ENCODE measurements at places on chromosomes 7 and 10.

GRCh38 chr7:122887198-122887597 lies 938 bp upstream of the CADPS2 start:
- DNase-seq, result peak; percentile 69

- DNase-seq, result no peak
These were observed 49.4 kb downstream of the FRMPD2 start for GRCh38 chr10:48224979-48225560.

GRCh38 chr10:51052163-51052562 lies 22.1 kb upstream of the PRKG1 start:
- peak; percentile 88 for DNase-seq

GRCh38 chr7:601595-602340 lies 82.1 kb upstream of the PDGFA start:
- peak; percentile 79 for DNase-seq

DNA sequence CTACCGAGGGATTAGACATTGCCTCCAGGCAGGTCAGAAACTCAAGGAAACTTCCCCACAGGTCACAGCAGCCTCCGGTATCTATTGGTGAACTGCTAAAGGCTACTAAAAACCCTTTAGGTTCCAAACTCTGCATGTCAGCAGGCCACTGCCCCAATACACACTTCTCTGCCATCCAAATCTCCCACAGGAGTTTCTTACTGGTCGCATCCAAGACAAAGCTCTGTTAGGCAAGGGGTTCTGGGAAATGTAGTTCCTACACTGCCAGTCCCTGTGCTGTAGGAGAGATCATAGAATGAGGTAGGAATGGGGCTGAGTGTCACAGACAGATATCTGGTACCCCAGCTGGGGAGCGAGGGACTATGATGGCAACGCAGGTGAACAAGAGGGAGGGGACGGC lies 757.0 kb upstream of the C7orf33 start:
- DNase-seq, result no peak

- DNase-seq, result peak; percentile 74
These were observed 23.6 kb upstream of the VPS41 start for GRCh38 chr7:38932509-38933168.

DNA sequence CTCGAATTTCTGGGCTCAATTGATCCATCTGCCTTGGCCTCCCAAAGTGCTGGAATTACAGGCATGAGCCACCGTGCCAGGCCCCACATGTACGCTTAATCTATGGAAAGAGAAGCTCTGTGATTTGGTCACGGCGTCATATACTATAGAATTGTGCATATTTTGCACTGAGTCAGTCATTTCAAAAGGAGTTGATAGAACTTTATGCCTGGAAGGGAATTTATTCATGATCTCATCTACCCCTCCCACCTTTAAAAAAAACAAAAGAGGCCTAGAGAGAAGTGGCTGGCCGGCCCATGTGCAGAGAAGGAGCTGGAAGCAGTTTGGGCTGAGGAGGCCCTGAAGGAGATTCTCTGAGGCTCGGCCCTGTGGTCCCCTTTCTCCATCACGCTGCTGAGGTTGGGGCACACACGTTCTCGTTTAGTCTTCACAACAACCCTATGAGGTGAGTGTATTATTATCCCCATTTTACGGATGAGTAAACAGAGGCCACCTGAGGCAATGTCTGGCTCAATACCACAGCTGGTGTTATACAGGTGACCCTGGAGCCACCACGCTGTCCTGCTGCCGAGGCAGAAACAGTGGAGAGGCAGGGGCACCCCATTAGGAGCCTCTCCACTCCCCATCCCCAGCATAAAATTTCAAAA lies 47.2 kb upstream of the ZRANB1 start:
- DNase-seq, result no peak

DNA sequence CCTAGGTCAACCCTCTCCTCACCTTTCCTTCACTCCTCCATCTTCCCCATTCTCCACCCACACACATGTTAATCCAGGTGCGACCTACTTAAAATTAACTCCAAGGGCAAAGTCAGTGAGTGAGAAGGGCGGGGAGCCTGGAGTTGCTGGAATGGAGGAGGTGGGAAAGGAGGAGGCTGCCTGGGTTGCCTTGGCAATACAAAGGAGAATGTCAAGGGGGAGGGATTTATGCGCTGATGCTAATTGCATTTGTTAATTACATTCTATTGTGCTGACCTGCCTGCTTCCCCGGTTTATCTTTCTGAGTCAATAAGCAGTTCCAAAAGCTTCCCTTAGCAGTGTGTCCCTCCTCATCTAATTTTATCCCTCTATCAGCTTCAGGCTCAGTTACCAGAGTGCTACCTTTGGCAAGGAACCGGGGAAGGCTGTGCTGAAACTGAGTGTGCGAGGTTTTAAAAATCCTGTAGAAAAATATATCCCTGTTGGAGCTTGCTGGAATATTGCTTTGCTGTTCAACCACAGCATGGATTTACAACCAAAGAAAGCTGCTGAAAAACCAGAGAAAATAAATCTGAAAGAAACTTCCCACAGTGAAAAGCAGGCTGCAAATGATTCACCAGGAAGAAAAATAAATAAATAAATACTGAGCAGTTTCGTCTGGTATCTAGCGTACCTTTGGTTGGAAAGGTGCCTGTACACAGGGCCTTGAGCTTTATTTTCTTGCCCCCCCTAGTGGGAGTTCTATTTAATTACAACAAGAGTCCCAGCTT lies 113.2 kb upstream of the DGKB start:
- DNase-seq, result peak; percentile 72

- DNase-seq, result no peak
These were observed 24.9 kb downstream of the CALD1 start for GRCh38 chr7:134804351-134804750.

- DNase-seq, result no peak
These were observed 250.4 kb upstream of the TCERG1L start for GRCh38 chr10:131561897-131562296.

GRCh38 chr10:13078912-13079775 lies 20.8 kb upstream of the OPTN start:
- no peak for DNase-seq

DNA sequence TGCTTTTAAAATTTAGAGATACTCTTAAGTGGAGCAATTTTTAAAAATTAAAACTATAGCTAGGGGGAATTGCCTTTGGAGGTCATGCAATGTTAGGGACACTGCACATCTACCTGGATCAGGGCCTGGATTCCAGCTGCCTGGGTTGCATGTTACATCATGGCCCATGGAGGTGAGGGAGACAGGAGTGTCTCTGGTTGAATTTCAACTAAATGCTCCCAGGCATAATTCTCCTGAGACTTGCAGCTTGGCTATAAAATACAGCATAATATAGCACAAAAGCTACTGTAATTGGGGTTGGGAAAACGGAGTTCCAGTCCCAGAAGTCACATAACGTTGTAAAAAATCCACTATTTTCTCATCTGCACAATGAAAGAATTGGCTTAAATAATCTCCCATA lies 782.5 kb downstream of the LRMDA start:
- peak; percentile 64 for DNase-seq

GRCh38 chr7:142602756-142603155 lies 146.5 kb upstream of the PRSS1 start:
- no peak for DNase-seq

DNA sequence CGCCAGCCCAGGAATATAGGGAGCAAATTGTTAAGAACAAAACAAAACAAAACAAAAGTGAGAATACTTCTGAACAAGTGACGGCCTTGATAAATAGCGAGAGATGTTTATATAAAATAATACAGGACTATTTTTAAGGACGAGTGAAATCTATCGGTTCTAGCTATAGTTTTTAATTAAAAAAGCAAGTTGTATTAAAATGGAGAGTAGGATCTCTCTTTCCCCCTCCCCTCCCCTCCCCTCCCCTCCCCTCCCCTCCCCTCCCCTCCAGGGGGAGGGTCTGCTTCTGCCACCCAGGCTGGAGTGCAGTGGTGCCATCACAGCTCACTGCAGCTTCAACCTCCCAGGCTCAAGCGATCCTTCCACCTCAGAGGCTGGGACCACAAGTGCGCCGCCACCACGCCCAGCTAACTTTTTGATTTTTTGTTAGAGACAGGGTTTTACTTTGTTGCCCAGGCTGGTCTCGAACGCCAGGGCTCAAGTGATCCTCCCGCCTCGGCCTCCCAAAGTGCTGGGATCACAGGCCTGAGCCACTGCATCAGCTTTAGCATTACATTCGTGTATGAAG lies 440 bp upstream of the TCAF1 start:
- no peak for DNase-seq

- no peak for DNase-seq
These were observed 27.8 kb downstream of the NET1 start for GRCh38 chr10:5440206-5440605.

DNA sequence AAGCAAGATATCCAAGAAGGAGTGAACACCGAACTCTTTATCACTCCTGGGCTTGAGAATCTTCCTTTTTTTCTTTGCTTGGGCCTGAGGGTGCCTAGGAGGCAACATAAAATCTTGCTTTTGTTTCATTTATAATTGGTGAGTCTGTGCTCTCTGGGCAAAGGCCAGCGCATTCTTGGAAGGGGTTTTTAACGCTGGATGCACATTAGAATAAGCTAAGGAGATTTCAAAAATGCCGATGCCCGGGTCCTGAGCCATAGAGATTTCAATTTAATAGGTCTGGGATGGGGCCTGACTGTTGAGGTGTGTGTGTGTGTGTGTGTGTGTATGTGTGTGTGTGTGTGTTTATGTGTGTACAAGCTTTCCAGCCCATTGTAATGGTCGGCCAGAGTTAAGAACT lies 62.0 kb upstream of the SORCS3 start:
- no peak for DNase-seq

- no peak for DNase-seq
These were observed 70.5 kb downstream of the SHH start for GRCh38 chr7:155741805-155742204.

DNA sequence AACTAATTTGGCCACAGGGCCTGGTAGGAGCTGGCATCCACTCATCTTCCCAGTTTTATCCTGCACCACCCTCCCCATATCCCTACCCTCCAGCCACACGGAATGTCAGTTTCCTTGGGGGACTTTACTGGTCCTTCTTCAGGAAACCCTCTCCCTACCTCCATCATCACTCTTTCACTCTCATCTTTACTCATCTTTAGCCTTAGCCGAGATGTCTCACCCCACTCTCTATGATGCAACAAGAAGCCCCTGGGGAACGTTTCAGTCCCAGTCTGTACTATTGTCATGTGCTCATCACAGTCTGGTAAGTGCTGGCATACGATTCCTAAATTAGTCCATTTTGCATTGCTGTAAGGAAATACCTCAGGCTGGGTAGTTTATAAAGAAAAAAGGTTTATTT lies 34.9 kb upstream of the TMEM248 start:
- no peak for DNase-seq

GRCh38 chr10:50422259-50422658 lies 170.9 kb upstream of the ASAH2 start:
- DNase-seq, result no peak

- no peak for DNase-seq
These were observed 5.6 kb upstream of the BPGM start for GRCh38 chr7:134640842-134641715.

- DNase-seq, result no peak
These were observed 4.6 kb downstream of the BHLHA15 start for GRCh38 chr7:98215561-98216495.

- no peak for DNase-seq
These were observed 261.7 kb downstream of the C7orf25 start for GRCh38 chr7:42650171-42650570.

- DNase-seq, result no peak
These were observed 50.1 kb downstream of the PLEKHA8 start for GRCh38 chr7:30078280-30078679.

GRCh38 chr10:110165239-110165638 lies 42.2 kb upstream of the MXI1 start:
- DNase-seq, result no peak

- DNase-seq, result peak; percentile 76
These were observed 53.5 kb upstream of the ARHGAP21 start for GRCh38 chr10:24777196-24777595.

DNA sequence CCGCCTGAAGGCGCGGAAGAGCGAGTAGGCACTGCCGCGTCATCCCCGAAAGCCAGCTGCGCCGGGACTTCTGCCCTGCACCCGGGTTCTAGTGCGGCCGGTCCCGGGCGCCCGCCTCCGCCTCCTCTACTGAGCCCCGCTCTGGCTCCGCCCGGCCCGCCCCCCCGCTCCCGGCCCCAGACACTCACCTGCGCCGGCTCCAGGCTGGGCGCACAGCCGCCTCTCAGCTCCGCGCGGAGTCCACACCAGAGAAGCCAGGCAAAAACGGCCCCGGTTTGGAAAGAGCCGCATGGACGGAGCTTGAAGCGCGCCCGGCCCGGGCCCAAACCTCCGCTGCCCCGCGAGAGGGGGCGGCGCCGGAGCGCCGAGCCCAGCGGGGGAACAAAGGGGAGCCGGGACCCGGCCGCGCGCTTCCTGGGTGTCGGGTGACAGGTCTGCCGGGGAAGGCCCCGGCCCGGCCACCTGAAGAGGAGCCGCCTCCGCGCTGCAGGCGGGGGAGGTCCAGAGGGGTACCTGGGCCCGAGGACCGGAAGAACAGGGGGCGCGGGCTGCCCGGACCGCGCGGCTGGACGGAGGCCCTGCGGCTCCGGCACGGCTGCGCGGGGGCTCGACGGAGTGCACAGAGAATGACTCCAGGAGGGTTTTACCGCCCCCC lies 168.2 kb downstream of the NRF1 start:
- no peak for DNase-seq

DNA sequence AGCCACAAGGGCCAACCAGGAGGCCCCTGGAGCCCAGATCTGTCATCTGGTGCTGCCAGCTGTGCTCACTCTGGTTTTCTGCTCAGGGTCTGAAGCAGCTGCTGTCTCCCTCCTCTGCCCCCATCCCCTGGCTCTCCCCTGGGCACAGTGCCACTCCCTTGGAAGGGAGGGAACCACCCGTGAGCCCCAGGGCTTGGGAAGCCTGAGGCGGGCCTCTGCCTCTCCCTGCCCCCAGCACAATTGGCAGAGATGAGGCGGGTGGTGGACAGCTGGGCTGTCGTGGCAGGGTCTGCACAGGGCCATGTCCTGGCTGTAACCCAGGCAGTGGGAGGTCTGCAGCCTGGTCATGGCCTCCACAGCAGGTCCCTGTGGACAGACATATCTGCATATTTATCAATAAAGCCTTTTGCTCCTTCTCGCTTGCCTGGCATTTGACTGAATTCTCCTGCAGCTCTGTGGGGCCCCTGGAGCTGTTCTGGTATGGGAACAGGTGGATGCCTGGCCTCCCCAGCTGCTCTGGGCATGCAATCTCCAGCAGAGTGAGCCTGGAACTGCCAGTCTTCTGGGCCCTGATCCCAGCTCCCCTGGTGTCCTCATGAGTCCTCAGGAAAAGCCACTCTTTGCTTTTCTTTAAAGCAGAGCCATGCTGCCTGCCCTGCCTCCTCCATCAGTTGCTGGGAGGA lies 1.6 kb upstream of the ANKRD2 start:
- peak; percentile 64 for DNase-seq
